ENCODE measurements at places on chromosomes 13 and 19.

GRCh38 chr13:83881917-83882605, at the start of gene SLITRK1:
Gene SLITRK1, minus strand, starts transcription at chr13:83882474. Its CDS starts 967 bp downstream, at chr13:83881507.
- no peak for DNase-seq

GRCh38 chr13:46640843-46641242, 87.9 kb downstream of the LRCH1 start:
- DNase-seq: peak; percentile 57

- DNase-seq: no peak
Measured at GRCh38 chr19:17749912-17750317, 1.4 kb upstream of the FCHO1 start.

- DNase-seq: no peak
Measured at GRCh38 chr13:98103942-98104880, 38.7 kb upstream of the FARP1 start.

- DNase-seq: no peak
Measured at GRCh38 chr19:7318176-7318575, 24.0 kb upstream of the INSR start.

- DNase-seq: no peak
Measured at GRCh38 chr19:18662972-18663732, 20.3 kb upstream of the CRTC1 start.

GRCh38 chr13:77898097-77898496, 20.5 kb downstream of the EDNRB start:
- DNase-seq: no peak

GRCh38 chr13:67355812-67356476, 125.8 kb upstream of the PCDH9 start:
- DNase-seq: no peak

DNA sequence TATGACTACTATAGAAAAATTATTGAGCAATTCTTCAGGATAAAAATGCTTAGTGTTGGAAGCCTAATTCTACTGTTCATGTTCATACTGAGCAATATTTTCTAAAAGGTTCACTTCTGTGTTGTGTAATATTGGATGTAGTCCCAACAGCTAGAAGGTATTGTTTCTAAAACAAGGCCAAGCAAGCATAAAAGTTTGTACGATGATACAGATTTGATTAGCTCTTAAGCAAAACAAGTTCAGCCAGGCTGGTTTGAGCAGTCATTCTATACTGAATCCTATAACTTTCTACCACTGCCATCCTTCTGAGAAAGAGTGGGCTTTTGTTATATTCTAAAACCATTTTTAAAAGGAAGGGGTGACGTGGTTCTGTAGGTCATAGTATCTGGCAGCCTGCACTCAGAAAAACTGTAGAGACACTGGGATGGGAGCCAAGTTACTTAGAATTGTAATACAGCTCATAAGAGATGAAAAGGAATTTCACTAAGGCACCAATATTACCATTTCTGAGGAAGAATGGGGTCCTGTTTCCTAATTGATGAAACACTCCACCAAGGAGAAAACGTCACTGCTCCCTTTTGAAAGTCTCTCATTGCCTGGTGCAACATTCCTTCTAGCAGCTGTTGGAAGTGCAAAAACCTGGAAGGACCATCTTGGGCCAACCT, 275.0 kb upstream of the DACH1 start:
- DNase-seq: no peak

DNA sequence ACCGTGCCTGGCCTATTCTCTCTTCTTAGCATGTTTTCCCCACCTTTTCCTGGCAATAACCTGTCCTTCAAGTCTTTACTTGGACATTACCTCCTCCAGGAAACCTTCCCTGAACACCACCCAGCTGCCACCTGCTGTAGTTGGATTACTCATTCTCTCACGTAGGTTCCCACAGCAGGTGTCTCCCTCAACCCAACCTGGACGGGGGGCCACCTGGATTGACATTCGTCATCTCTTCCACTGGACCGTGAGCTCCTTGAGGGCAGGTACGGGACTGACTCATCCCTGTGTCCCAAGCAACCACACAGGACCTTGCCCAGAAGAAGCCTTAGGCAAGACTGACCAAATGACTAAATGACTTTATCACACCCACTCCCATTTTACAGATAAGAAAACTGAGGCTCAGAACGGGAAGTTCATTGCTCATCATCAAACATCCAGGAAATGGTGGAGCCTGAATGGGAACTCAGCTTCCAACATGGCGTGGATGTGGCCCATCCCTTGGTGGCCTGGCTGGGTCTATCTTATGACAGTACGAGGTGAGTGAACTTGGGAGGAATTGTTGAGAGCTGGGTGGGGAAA, 3.5 kb upstream of the KLK6 start:
- DNase-seq: no peak

DNA sequence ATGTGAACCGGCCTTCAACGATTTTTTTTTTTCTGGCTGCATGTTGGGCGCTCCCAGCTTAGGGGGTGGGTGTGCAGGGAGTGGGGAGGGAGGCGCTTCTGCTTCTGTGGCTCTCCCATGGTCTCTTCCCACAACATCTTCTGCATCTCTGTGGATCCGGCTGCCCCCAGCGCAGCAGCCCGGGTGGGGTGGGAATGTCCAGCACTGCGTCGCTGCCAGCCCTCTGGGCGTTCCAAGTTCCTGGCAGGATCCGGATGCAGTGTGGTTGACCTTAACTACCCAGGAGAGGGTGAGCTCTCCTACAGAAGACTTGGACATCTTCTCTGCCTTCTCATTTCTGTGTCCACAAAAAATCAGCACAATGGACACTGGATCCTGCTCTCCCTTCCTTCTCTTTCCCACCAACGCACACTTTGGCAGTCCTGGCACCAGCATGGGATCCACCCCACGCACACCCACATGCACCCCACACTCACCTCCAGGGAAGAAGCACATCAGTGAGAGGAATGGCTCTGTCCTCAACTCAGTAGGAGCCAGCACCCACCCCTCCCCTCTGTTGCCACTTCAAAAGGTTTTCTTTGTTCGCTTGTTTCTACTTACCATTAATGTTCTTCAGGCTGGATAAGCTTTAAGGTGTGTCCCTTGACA, 177.3 kb downstream of the COL4A1 start:
- no peak for DNase-seq

DNA sequence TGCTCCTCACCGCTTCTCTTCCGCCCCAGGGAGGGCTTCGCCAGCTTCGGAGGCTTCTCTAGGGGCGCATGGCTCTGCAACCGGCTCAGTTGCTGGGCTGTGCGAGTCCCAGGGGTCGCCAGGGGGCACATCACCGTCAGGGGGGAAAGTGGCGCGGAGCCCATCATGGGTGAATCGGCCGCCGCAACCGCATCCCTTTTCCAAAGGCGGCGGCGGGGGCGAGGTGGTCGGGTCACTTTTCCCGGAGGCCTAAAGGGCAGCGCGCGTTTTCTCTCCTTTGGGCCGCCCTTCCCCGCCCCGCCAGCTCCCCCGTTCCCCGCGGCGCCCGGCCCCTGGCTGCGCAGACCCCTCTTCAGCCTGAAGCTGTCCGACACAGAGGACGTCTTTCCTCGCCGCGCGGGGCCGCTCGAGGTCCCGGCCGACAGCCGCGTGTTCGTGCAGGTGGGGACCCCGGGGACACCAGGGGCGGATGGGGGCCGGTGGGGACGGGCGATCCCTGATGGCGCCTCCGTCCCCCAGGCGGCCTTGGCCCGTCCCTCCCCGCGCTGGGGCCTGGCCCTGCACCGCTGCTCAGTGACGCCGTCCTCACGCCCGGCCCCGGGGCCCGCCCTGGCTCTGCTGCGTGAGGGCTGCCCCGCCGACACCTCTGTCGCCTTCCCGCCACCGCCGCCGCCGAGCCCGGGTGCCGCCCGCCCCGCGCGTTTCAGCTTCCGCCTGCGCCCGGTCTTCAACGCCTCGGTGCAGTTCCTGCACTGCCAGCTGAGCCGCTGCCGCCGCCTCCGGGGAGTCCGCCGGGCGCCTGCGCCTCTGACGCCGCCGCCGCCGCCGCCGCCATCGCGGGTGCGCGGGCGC, 1.7 kb downstream of the TGFBR3L start:
- peak; percentile 47 for DNase-seq

DNA sequence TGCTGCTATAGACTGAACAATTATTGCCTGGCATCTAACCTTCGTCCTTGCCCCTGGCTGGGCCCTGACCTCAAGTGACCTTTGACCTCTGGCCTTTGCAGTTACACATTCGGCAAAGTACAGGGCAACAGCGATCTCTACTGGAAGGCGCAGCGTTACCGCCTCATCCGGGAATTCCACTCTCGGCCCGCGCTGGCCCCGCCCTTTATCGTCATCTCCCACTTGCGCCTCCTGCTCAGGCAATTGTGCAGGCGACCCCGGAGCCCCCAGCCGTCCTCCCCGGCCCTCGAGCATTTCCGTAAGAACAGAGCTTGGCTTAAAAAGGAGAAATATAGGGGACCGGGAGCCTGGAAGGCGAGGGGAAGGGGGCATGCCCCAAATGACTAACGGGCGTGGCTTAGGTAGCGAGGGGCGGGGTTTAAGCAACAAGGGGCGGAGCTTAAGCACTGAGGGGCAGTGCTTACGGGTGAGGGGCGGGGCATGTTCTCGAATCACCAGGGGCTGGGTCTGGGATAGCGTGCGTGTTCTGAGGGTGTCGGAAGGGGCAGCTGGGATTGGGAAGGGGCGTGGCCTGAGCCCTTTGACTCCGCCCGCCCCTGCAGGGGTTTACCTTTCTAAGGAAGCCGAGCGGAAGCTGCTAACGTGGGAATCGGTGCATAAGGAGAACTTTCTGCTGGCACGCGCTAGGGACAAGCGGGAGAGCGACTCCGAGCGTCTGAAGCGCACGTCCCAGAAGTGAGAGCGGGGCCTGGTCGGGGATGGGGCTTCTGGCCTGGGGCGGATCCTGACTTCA, 52.7 kb downstream of the TRPM4 start:
- DNase-seq: no peak
